ENCODE measurements at places on chromosomes 7 and 10. TPM values are rescaled to one million over a fixed set of nuclear protein-coding genes. Genes with fewer than 3 reads are reported as not detected.

DNA sequence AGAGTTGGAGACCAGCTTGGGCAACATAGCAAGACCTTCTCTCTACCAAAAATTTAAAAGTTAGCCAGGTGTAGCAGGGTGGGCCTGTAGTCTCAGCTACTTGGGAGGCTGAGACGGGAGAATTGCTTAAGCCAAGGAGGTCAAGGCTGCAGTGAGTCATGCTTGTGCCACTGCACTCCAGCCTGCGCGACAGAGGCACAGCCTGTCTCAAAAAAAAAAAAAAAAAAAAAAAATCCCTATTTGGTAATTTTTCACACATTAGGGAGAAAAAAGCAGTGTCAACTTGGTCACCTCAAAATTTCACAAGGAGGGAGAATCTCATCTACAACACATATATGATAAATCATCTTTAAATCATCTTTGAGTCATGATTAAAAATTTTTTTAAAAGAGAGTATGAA is 6.4 kb upstream of the ZNF398 start:
- H3K4me1 ChIP-seq: peaks cover 9% of the 10 kb centered on the region
- H3K4me3 ChIP-seq: no peak overlapping the region

DNA sequence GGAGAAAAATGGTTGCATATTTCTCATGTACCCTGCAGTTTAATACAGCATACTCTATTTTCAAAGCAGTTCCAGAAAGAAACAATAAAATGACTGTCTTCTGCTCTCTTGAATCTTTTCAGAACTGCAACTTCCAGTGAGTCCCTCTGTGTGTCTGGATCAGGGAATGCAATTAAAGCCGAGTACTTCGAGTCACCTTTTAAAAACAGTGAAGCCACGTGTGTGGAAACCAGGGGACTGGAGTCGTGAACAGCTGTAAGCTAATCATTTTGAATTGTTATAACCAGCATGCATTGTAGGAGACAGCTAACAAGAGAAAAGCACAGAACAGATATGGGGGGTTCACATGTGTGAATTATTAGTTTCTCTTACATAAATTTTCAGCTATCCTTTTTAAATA is 109.1 kb downstream of the CPED1 start:
- no peaks in the 10 kb centered on the region for H3K4me1 ChIP-seq
- no peaks in the 10 kb centered on the region for H3K36me3 ChIP-seq
- no peaks in the 10 kb centered on the region for H3K27me3 ChIP-seq
- no peak overlapping the region for H3K27ac ChIP-seq
- H3K4me3 ChIP-seq: no peak overlapping the region
- DNase-seq: no peak

DNA sequence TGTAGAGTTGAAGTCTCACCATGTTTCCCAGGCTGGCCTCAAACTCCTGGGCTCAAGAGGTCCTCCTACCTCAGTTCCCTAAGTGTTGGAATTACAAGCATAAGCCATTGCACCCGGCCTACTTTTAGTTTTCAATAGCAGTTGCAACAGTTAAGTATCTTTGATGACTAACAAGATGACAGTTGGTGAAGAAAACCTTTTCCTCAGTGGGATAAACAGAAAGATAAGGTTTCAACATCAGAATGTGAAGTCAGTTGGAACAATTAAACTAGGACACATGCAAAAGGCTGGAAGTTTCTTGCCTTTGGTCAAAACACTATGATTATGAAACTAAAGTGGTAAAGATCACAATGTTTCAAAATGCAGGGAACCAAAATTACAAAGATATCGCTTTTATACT is 169.2 kb downstream of the ZNF438 start:
- no peaks in the 10 kb centered on the region for H3K4me1 ChIP-seq
- DNase-seq: no peak
- no peaks in the 10 kb centered on the region for H3K36me3 ChIP-seq

GRCh38 chr7:121078701-121079227 is 90.3 kb downstream of the CPED1 start:
- H3K4me3 ChIP-seq: no peak overlapping the region
- no peaks in the 10 kb centered on the region for H3K27me3 ChIP-seq
- H3K4me1 ChIP-seq: no peaks in the 10 kb centered on the region
- no peak overlapping the region for H3K27ac ChIP-seq

DNA sequence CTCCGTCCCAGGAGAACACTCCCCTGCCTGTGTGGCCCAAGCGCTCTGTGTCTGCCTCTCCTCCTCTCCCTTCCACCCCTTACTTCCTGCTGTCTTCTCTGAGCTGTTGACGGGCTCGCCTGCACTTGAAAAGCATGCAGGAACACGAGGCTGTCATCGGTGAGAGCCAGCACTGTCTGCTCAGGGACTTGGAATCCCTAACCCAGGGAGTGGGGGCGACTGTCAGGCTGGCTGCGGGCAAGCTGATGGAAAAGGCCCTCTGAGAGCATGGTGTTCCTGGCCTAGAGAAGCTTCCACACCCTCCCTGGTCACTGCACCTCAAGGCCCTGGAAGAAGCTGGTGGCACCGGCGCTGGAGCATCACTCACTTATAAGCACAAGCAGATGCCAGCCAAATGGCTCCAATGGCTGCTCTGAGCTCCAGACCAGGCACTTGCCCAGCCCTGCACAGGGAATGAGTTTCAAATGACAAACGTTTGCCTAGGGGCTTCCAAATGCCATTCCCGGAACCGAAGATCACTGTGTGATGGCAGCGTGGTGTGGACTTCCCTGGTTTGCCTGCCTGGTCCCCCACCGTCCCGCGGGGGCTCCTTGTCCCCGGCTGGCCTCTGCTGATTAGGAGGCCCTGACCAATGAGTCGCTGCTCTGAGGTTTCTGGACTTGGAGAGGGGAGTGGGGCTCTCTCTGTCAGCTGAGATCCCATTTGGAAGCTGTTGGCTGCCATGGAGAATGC is 56.7 kb upstream of the EBF3 start:
- H3K27me3 ChIP-seq: no peaks in the 10 kb centered on the region
- H3K4me1 ChIP-seq: no peaks in the 10 kb centered on the region
- no peak overlapping the region for H3K4me3 ChIP-seq
- no peaks in the 10 kb centered on the region for H3K36me3 ChIP-seq
- no peak for DNase-seq

- no peak overlapping the region for H3K27ac ChIP-seq
- no peak overlapping the region for H3K4me3 ChIP-seq
- peaks cover 6% of the 10 kb centered on the region for H3K4me1 ChIP-seq
Measured at GRCh38 chr7:22589641-22590201, 89.7 kb upstream of the STEAP1B start.

- H3K4me3 ChIP-seq: no peak overlapping the region
- H3K4me1 ChIP-seq: peaks cover 35% of the 10 kb centered on the region
- no peaks in the 10 kb centered on the region for H3K36me3 ChIP-seq
- no peaks in the 10 kb centered on the region for H3K27me3 ChIP-seq
Measured at GRCh38 chr7:106282390-106282789, 2.4 kb downstream of the NAMPT start.

DNA sequence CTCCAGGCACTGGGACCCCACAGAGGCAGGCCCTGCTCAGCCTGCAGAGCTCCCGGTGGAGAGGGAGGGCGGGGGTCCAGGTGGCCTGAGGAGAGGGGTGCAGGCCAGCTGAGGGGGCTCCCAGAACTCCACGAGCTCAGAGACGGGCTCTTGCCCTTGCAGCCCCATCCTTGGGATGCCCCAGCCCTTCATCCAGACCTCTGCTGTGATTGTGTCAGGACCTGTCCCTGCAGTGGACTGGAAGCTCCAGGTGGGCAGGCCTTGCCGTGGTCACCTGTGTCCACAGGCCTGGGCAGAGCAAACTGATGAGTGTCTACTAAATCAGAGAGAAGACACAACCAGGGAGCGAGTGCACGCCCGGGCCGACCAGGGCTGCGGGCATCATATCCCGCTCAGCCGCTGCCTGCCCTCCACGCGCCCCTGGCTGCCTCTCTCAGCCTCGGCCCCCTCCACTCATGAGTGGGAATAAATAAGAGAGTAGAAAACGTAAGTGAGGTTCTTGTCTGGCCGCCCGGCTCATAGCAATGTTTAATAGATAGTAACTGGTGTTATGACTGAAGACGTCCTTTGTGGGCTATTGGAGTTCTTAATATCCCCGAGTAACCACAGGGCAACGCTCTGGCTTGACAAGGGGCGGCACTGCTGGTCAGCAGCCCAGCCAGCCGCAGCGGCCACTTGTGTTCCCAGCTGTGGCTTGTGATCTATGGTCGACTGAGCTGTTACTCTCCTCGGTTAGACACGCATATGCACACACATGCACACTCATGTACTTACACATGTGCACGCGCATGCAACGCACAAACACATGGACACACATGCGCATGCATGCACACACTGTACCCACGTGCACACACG is 105.6 kb downstream of the LHPP start:
- DNase-seq: no peak
- no peak overlapping the region for H3K4me3 ChIP-seq
- no peaks in the 10 kb centered on the region for H3K36me3 ChIP-seq
- H3K27ac ChIP-seq: no peak overlapping the region
- H3K27me3 ChIP-seq: no peaks in the 10 kb centered on the region
- H3K4me1 ChIP-seq: no peaks in the 10 kb centered on the region

DNA sequence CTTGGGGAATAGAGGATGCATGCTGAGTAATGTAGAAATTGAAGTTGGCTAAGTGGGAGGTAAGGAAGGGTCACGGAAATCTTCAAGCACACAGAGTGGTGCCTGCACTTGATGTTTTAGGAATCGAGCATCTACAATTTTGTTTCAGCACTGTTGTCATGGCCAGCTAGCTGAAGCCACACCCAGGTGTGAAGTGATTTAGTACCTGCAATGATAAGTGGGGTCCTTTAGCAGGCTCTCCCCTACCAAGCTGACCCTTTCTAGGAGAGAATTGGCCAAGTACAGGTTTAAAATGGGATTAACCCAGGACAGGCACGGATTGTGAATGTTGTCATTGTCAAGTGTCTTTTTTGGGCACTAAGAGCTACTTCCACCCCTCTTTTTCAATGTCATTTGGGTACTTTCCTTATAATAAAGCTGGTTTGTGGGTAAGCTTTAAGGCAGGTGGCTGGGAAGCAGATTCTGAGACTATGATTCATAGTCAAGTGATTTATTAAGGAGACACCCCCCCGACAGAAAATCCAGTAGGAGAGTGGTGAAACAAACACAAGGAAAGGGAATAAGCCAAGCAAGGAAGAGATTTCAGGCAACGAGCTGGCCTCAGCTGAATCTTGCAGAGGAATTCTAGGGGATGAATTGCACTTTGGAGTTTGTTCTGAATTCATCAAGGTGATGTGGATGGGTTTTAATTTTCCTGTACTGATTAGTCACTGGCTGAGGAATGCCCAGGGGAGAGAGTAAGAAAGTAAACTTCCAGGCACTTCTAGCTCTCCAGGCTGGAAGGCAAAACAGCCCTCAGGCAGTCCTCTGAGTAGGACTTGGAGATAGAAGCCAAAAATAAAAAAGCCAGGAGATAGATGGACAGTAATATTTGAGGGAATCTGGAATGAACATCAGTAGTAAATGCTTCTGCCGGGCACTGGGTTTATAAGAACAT is 1128.4 kb downstream of the SORCS3 start:
- H3K4me3 ChIP-seq: no peak overlapping the region
- no peaks in the 10 kb centered on the region for H3K36me3 ChIP-seq
- no peaks in the 10 kb centered on the region for H3K27me3 ChIP-seq
- DNase-seq: no peak
- H3K27ac ChIP-seq: no peak overlapping the region

DNA sequence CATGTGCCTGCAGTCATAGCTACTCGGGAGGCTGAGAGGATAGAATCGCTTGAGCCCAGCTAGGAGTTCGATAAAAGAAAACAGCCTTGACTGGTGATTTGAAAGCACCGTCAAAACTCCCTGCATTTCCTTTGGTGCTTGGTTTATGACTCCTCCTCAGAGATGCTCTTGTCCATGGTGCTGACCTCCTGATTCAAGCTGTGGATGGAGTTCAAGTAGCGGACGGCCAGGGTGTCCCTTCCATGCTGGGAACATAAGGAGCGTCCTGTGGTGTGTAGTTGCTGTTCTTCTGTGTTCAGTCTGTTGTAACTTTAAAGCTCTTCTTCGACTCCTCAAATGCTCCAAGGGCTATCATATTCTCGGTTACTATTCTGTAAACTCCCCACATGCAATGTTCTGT is 382.5 kb upstream of the KIAA1217 start:
- H3K27me3 ChIP-seq: no peaks in the 10 kb centered on the region
- H3K36me3 ChIP-seq: no peaks in the 10 kb centered on the region
- H3K4me1 ChIP-seq: no peaks in the 10 kb centered on the region
- H3K4me3 ChIP-seq: no peak overlapping the region
- DNase-seq: no peak
- no peak overlapping the region for H3K27ac ChIP-seq

DNA sequence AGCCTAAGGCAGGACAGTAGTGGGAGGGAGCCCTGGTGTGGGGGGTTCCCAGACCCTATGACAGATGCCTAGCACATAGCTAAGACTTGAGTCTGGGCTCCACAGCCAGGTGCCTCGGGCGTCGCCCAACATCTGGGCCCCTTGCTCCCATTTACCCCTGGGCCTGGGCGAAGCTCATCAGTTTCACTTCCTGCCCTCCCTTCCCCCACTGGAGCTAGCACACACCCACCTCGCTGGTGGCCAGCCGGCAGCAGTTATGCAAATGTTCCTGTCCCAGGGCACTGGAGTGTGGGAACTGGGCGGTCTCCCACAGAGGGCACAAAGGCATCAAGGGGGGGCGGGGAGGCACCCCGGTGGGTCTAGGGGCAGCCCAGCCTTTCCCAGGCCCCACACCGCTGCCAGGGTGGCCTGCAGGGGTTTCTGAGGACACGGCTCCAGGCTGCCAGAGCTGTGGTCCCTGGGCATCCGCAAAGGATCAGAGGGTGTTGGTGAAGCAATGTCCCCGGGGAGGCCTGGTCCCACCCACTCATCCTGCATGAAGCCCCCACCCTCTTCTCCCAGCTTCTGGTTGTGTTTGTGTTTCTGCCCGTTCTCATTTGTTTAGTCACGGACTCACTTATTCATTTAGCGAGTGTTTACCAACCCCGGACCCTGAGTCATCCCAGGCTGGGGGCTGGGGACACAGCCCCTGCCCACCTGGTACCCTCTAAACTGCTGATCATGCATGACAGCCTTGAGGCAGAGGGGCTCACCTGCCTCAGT is 20.4 kb downstream of the SH2B2 start:
- no peak overlapping the region for H3K27ac ChIP-seq
- H3K4me1 ChIP-seq: peaks cover 15% of the 10 kb centered on the region
- no peaks in the 10 kb centered on the region for H3K36me3 ChIP-seq
- H3K27me3 ChIP-seq: no peaks in the 10 kb centered on the region

GRCh38 chr7:158028290-158028941 is 559.2 kb downstream of the PTPRN2 start:
- H3K27ac ChIP-seq: no peak overlapping the region
- H3K4me1 ChIP-seq: no peaks in the 10 kb centered on the region
- no peaks in the 10 kb centered on the region for H3K36me3 ChIP-seq
- no peaks in the 10 kb centered on the region for H3K27me3 ChIP-seq
- DNase-seq: no peak

- H3K36me3 ChIP-seq: no peaks in the 10 kb centered on the region
- H3K27me3 ChIP-seq: no peaks in the 10 kb centered on the region
- H3K4me1 ChIP-seq: no peaks in the 10 kb centered on the region
- H3K27ac ChIP-seq: no peak overlapping the region
Measured at GRCh38 chr7:97846945-97847344, 25.3 kb downstream of the ASNS start.

- H3K4me1 ChIP-seq: no peaks in the 10 kb centered on the region
- H3K36me3 ChIP-seq: no peaks in the 10 kb centered on the region
- no peak for DNase-seq
Measured at GRCh38 chr7:47786557-47787248, 161.6 kb downstream of the PKD1L1 start.

- H3K36me3 ChIP-seq: no peaks in the 10 kb centered on the region
- no peak overlapping the region for H3K27ac ChIP-seq
- H3K4me3 ChIP-seq: no peak overlapping the region
- no peaks in the 10 kb centered on the region for H3K4me1 ChIP-seq
Measured at GRCh38 chr7:85764034-85764433, 577.2 kb upstream of the SEMA3D start.

The HABP2 gene
- not detected for total RNA-seq

The MOGAT3 gene
- not detected for total RNA-seq

The HMX2 gene
- not detected for total RNA-seq

The USP54 gene
- total RNA-seq: 7.6 TPM
